ENCODE measurements at places on chromosomes 5 and 9.

GRCh38 chr5:131530706-131531331 is 104.2 kb downstream of the RAPGEF6 start:
- no peak for DNase-seq

- peak; percentile 60 for DNase-seq
Measured at GRCh38 chr5:108728566-108729241, 19.0 kb upstream of the FER start.

GRCh38 chr5:81899123-81899522 is 72.7 kb upstream of the ATG10 start:
- DNase-seq: no peak

DNA sequence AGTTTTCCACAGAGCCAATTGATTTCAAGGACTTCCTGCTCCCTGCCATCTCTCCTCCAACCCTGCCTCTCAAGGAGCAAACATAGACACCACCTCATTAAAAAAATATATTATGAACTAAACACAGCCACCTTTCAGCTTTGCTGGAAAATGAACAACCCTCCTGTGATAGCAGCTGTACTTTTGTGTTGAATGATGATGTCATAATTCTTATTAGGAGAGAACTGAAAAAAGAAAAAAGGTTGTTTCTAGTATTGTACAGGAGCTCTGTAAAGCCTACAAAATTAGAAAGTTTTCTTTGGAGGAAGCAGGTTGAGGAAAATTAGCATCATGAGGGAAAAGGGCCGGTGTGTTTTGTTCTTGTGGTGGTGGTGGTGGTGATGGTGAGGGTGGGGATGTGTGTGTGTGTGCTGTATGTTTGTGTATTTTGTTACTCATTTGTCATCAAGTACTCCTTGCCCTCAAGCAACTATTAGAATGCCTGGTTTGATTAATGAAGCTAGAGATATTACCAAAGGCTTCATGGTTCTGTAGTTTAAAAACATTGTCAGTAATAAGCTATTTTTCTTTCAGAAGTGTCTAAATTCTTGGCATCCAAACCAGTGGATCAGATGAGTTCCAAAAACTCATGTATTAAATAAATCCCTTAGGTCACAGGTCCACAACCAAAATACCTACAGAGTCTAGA is 405.9 kb downstream of the TLE4 start:
- DNase-seq: no peak

DNA sequence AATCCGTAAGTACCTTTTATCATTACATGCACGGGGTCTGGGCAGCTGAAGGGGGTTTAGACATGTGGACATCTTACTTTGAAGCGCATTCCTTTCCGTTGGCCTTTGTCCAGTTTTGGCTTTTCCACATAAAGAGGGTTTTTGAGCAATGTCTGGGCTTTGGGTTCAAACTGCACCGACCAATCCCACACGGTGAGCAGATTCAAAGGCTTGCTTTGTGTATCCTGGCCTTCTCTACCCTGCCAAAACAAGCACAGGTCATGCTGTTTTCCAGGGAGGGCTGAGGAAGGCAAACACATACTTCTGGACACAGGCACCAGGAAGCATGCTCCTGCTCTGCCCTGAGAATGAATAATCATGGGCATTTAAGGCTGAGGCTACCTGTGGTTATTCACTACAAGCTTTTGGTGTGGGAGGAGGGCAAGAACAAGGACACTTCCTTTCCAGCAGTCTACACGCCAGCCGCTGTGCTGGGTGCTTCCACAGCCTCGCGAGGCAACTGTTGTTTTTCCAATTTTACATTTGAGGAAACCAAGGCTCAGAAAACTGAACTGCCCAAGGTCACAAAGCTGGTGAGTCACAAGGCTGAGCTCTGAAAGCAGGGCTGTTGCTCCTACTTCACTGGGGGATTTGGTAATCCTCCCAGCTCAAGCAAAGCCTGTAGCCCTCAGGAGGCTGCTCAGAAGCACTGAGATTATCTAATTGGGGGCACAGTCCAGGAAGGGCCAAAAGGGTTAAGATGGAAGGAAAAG is 59.8 kb upstream of the GOLPH3 start:
- DNase-seq: no peak

- DNase-seq: no peak
Measured at GRCh38 chr9:127729522-127730256, 5.4 kb downstream of the TOR2A start.
